ENCODE measurements at places on chromosomes 1 and 21. TPM values are rescaled to one million over a fixed set of nuclear protein-coding genes. Genes with fewer than 3 reads are reported as not detected.

The LCE1E gene
- total RNA-seq: not detected

The FALEC gene
- total RNA-seq: not detected

The SPATA17 gene
- total RNA-seq: 1.1 TPM

The ADGRB2 gene
- total RNA-seq: 16.1 TPM

The ERG gene
- 18.1 TPM for total RNA-seq

The DRAM2 gene
- 37.1 TPM for total RNA-seq

The CCDC181 gene
- total RNA-seq: 0.65 TPM

The VWA1 gene
- total RNA-seq: 20.5 TPM

The ASCL5 gene
- not detected for total RNA-seq

The HCRTR1 gene
- 0.49 TPM for total RNA-seq

GRCh38 chr1:75970631-75971030 lies 38.4 kb upstream of the ASB17 start:
- no peak for DNase-seq

DNA sequence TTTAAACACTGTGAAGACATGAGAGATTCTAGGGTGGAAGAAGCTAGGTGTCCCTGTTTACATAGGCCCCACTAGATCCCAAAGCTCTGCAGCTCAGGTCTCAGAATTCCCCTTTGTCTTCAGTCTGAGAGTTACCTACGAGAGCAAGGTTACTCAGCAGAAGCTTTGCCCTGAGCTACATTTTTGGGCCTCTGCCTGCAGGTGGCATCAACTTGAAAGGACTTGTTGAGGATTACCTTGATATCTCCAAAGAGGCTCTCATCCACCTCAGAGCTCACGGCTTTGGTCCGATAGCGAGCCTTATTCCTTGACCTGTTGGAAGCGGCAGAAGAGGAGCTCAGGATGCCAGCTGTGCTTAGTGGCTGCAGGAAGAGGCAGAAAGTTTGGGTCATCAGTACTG lies 7.0 kb downstream of the CFAP45 start:
- DNase-seq: no peak

DNA sequence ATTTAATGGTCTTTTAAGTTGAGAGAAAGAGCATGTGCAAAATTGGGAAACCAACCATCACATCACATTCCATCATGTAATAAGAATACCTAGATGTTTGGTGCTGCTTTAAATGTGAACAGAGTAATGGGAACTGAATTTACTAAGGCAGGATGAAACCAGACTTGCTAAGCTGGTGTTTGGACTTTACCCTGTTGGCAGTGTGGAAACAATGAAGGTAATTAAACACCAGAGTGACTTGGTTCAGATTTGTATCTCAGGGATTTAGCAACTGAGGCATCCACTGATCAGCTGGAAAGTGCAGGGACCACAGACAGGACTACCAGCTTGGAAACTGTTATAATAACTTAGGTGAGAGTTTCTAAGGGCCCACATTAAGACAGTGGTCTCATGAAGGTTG lies 263.4 kb downstream of the OLFM3 start:
- DNase-seq: no peak

DNA sequence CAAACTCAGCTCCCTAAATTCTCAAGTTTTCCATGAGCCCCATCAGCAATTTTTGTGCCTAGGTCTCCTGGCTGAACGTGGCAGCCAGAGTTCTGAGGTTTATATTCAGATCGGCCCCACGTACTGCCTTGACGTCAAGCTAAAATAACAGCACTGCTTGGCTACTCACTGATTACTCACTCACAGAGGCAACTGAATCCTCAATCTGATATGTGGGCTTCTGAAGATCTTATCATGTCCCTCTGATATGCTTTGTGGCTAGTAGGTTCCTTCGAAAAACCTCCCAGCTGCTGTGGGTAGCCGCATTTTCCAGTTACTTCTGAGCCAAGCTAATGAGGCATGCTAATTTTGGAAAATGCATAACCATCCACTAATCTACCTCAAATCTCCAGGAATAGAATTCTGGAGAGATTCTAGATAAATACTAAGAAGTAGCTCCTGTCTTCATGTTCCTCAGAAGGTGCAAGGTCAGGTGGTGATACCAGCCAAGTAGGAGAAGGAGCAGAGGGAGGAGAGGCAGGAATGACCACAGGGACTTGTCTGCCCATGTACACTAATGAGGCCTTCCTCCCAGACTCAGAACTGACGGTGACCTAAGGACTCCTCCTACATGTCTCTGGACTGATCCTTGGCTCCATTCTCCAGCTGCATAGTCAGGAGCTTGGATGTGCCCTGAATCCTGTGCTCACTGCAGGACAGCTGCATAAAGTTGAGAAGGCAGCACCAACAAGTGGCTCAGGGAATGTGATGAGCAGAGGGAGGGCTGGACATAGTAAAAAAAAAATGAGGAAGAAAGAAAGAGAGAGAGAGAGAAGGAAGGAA lies 263.7 kb downstream of the TNR start:
- DNase-seq: no peak

- peak; percentile 60 for DNase-seq
These were observed 383.5 kb downstream of the OMA1 start for GRCh38 chr1:58162952-58163550.

DNA sequence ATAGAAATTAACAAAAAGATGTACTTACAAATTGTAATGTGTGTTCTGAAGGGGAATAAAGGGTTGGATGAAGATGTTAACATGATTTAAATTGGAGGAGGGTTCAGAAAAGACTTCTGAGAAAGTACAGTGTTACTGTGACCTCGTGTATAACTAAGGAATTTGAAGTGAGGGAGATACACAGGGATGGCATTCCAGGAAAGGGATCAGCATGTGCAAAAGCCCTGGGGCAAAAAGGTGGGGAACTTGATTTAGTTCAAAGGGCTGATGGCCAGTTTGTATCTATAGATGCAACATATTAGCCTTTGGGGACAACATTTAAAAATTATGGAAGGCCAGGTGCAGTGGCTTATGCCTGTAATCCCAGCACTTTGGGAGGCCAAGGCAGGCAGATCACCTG lies 33.3 kb upstream of the DEGS1 start:
- no peak for DNase-seq

DNA sequence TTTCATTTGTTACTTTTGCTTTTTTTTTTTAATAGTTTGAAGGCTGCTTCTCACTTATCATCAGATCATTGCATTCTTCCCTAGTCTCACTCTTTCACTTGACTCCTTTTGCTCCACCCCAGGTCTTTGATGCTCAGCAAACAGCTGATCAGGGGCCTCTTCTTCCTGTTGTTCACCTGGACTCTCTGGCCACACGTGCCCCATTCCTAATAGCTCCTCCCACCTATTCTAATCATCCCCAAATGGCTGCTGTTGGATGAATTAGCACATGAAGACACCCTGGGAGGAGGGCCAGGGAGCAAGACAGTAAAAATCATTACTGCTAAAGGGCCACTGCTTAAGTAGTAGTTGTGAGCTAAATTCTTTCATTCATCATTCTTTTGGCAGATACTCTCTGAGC lies 119.5 kb downstream of the MAB21L3 start:
- no peak for DNase-seq

GRCh38 chr1:228176461-228177182 lies 11.0 kb downstream of the IBA57 start:
- peak; percentile 76 for DNase-seq

- no peak for DNase-seq
These were observed 304.7 kb upstream of the PTBP2 start for GRCh38 chr1:96416701-96417444.

- no peak for DNase-seq
These were observed 84.6 kb downstream of the SELENOF start for GRCh38 chr1:86829321-86829720.

- DNase-seq: no peak
These were observed 2.3 kb downstream of the H3-3A start for GRCh38 chr1:226064816-226065248.

DNA sequence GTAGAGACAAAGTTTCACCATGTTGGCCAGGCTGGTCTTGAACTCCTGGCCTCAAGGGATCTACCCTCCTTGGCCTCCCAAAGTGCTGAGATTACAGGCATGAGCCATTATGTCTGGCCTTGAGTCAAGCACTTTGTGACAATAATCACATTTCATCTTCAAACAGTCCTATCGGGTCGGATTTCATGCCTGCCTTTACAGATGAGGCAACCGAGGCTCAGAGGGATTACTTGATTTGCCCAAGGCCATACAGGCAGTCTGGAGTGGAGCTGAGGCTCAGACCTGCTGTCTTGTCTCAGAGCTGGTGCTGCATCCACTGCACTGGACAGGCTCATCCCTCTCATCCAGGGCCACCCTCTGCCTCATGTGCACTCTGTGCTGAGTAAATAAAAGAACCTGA lies 26.6 kb downstream of the FAM151A start:
- DNase-seq: no peak

DNA sequence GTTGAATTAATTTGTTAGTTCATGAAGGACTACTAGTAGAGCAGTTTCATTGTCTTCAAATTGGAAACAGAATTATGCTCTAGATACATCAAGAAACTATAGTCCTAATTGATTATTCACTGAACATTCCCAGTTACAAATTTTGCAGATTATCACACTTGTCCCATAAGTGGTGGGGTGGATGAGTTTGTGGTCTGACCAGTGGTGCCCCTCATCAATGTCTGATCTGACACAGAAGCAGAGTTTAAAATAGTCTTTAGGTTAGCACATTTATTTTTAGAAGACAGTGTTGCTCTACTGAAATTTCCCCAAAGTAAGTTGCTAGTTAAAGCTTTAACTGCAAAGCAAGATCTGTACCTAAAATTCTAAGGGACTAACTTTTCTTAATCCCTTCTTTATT lies 42.9 kb downstream of the INKA2 start:
- no peak for DNase-seq

DNA sequence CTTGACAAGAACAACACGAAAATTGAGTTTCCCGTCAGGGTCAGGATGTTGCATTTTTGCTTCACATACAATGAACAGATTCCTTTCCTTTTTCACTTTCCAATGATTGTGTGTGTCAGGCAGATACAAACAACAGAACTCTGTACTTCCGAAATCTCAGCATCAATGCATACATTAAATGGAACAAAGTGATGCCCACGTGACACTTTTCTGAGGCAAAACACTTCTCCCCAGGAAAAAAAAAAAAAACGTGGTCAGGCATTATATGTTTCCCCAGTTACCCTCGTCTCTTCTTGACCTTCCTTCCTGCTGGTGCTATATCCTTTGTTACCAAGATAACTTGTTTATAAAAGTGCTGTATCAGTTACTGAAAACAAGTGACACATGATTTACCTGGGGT lies 181.8 kb downstream of the ZNF281 start:
- DNase-seq: no peak

GRCh38 chr21:45420061-45421041 lies 15.4 kb downstream of the COL18A1 start:
- peak; percentile 75 for DNase-seq

- peak; percentile 83 for DNase-seq
These were observed at the start of gene POMGNT1 for GRCh38 chr1:46197964-46198811. Gene POMGNT1, minus strand, starts transcription at chr1:46198434. Its CDS starts 613 bp downstream, at chr1:46197821.

DNA sequence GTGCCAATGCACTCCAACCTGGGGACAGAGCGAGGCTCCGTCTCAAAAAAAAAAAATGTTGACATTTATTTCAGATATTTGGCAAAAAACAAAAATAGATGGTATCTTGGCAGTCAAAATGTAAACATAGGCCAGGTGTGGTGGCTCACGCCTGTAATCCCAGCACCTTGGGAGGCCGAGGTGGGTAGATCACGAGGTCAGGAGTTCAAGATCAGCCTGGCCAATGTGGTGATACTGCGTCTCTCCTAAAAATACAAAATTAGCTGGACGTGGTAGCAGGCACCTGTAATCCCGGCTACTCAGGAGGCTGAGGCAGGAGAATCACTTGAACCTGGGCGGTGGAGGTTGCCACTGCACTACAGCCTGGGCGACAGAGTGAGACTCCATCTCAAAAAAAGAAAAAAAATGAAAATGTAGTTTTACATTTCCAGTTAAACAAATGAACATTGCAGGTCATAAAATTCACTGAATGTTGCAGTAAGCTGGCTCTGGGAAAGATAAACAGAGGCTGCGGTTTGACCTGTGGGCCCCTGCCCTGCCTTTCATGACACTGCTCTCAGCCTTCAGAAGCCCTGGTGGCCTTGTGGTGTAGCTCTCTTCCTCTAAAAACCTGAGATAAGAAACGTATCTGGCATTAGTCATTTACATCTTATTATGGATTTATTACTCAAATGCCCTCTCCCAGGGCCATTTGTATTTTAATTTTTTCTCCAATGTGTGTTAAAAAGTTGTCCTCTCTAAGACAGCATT lies 12.2 kb upstream of the SLC44A3 start:
- DNase-seq: no peak

DNA sequence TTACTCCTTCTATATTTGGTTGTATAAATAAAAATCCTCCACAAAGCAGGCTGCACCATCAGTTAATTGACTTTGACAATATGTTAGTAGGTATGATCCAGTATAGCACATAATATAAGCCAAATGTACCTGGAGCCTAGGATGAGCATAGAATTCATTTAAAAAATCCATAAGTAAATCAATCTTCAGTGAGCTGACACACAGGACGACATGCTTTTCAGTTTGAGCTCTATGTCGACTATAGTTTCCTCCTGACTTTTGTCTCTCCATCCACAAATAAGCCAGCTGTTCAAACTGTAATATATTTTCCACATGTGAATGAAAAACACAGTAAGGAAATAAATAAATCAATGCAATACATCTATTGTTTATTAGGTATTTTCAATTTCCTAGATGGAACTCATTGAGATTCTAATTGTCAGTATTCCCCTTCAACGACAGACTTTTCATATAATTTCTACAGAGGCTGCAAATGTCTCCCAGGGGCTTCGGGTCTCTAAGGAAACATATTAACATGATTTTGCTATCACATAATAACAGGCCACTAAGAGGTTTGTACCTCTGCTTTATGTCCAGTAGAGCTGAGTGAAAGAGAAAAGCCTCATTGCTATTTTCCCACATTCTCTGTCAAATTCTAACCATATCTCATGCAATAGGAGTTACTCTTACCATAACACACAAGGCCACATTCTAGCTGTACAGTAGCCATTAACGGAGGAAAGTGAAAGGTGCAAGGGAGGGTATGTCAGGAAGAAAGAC lies 180.1 kb downstream of the KCNT2 start:
- no peak for DNase-seq

DNA sequence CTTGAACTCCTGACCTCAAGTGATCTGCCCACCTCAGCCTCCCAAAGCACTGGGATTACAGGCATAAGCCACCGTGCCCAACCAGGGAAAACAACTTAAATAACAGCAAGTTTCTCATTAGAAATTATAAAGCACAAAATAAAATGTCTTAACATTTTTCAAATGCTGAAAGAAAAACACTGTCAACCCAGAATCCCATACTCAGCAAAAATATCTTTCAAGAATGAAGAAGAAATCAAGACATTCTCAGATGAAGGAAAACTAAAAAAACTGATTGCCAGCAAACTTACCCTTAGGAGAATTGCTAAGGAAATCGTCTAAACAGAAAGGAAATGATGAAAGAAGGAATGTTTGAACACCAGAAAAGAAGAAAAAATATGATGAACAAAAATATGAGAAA lies 191.1 kb upstream of the NR5A2 start:
- no peak for DNase-seq

GRCh38 chr1:64505232-64505943 lies 35.5 kb downstream of the CACHD1 start:
- peak; percentile 69 for DNase-seq

DNA sequence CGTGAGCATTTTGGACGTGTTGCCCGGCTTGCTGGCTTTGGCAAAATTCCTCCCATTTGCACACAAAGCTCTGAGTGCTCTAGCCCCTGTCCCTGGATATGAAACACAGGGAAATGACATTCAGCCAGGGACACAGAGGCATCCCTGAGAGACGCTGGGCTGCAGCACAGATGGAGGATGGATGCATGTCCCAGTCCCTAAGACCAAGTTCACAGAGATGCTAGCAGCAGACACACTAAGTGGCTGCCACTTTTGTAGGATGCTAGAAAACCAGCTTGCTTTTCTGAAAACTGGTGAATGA lies 12.5 kb downstream of the ACTRT2 start:
- DNase-seq: no peak

GRCh38 chr1:155080312-155081228 lies 1.9 kb downstream of the EFNA3 start:
- DNase-seq: no peak
